ENCODE measurements at places on chromosomes 2 and 18.

DNA sequence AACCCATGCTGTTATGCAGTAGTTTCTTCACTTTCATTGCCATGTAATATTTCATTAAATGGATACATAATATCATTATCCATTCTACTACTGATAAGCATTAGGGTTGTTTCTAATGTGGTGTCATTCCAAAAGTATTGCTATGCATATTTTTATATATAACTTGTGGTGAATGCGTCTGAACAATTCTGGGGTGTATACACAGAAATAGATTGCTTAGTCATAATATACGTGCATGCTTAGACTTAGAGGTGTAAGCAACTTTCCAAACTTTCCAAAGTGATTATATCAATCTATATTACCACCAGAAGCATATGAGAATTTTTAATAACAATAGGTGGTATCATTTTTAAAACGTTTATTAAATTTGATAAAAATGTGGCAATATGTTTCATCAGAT is 540.9 kb downstream of the DSC3 start:
- no peak overlapping the region for H3K27ac ChIP-seq
- no peak for DNase-seq
- no peak overlapping the region for H3K4me3 ChIP-seq
- H3K36me3 ChIP-seq, result no peaks in the 10 kb centered on the region
- H3K4me1 ChIP-seq, result no peaks in the 10 kb centered on the region
- no peaks in the 10 kb centered on the region for H3K27me3 ChIP-seq

DNA sequence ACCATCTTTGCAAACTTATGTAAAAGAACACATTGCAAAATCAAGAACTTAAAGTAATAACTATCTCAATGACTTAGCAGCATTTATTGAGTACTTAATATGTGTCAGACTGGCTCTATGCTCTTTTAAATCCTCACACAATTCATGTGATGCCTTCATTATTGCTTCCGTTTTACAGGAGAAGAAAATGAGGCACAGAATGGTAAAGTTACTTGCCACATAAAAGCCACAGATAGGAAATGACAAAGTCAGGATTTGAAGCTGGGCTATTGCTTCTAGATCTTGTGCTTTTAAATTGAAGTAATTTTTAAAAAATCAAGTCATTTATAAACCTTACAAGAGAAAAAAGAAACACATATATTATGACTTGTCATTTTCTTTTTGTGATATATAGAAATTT is 174.2 kb downstream of the WDR7 start:
- H3K4me3 ChIP-seq, result no peak overlapping the region
- H3K4me1 ChIP-seq, result no peaks in the 10 kb centered on the region
- H3K27me3 ChIP-seq, result no peaks in the 10 kb centered on the region
- H3K27ac ChIP-seq, result no peak overlapping the region
- no peaks in the 10 kb centered on the region for H3K36me3 ChIP-seq
- no peak for DNase-seq

DNA sequence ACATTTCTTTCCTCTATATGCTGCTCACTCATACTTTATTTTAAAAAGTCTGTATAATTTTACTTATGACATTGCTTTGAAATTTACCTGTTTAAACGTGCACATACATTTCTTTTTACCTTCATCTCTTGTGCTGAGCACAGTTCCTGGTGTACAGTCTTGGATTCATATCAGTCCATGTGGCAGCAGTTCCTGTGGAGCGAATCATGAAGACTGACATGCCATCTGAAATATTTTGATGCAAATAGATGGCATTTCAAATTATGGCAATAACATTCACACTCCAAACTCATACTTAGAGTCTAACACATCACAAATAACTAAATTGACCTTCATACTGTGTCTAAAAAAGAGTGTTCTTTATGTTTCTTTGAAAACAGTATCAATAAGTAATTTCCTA is 90.3 kb upstream of the CDH2 start:
- no peaks in the 10 kb centered on the region for H3K27me3 ChIP-seq
- no peak for DNase-seq
- no peaks in the 10 kb centered on the region for H3K36me3 ChIP-seq
- H3K4me3 ChIP-seq, result no peak overlapping the region
- no peak overlapping the region for H3K27ac ChIP-seq
- H3K4me1 ChIP-seq, result no peaks in the 10 kb centered on the region

GRCh38 chr2:95348609-95349567 is 51.7 kb downstream of the KCNIP3 start:
- peaks cover 15% of the 10 kb centered on the region for H3K4me1 ChIP-seq
- no peak overlapping the region for H3K4me3 ChIP-seq
- no peaks in the 10 kb centered on the region for H3K27me3 ChIP-seq
- no peaks in the 10 kb centered on the region for H3K36me3 ChIP-seq
- no peak for DNase-seq
- H3K27ac ChIP-seq, result no peak overlapping the region
